ENCODE measurements at places on chromosomes 5 and 9.

DNA sequence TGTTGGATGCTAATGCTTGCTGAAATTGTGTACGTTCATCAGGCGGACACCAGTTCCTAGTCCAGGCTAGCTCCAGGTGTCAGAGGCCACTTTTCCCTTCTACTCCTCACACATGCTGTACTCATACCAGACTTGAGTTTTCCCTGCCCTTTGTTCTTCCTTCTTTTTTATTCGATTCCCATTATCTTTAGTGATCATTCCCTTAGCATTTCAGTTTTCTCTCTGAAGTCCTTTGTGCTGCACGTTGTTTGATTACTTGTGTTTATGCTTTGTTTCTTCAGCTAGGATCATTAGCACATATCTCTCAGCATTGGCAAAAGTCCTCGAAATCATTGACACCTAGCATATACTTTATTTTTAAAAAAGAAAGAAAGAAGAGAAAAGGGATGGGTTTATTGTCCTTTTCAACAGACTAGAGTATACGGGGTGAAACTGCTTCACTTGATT lies 409 bp upstream of the COX7C start:
- no peak for DNase-seq

DNA sequence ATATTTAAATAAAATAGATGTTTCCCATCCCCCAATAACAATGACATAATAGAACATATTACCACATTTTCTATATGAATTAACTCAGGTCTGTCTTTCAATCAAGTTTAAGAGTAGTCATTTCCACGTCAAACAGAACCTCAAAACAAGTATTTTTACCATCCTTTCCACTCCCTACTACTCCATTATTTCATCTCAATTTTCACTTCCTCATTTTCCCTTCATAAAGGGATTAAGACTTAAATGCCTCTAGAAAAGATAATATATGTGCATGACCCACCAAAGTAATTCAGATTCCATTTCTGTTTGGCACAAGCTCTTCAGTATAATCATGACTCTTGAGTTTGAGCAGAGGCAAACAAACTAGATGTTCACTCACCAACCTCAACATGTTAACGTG lies 40.4 kb downstream of the ELOVL7 start:
- DNase-seq, result no peak

DNA sequence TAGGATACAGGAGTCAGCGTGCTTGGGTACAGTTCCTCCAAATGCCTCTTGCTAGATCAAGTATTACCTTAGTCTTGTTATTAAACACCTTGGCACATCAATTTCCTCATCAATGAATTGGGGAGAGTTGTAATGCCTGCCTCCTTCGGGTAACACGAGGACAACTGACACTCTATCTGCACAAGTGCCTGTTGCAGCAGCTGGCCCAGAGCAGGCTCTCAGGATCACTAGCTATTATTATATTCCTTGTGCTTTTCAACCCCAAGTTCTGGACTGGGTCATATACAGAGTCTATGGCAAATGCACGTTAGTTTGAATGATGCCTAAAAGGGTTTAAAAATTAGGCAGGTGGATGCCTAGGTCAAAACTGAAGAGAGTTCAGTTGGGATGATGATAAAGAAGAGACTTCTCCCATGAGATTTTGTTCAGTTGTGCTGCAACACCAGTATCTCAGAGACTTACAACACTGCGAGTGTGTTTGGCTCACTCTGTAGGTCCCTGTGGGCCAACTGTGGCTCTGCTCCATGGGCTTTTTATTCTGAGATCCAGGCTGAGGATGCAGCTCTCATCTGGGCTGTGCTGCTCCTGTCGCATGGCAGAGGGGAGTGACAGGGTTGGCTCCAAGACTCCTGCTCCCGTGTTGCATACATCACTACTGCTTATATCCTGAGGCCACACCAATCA lies 41.1 kb upstream of the TEX48 start:
- no peak for DNase-seq

DNA sequence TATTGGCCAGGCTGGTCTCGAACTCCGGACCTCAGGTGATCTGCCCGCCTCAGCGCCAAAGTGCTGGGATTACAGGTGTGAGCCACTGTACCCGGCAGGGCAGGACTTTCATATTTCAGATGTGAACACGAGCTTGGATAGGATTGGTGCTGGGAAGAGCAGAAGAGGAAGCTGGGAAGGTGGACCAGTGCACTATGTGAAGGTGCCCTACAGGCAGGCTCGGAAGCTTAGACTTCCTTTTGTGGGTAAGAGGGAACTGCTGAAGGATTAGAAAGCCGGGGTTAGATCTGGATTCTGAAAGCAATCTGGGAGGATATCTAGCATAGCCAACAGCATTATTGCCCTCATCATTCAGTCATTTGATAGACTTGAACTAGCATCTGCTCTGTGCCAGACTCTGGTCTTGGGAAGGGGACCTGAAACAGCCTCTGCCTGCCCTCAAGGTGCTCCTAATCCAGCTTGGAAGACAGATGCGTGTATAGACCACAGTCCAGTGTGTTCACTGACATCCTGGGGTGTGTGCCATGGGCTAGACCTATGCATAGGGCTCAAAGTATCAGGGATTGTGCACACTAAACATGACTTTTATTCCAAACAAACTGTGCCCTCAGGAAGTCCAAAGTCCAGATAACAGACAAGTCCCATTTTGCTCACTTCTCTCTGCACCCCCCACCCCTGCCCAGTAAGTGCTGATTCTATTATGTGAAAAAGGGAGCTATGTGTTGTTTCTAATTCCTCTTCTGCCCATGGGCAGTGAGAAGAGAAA lies 637 bp downstream of the CBY3 start:
- no peak for DNase-seq

GRCh38 chr9:73151653-73152542 lies at the start of gene ANXA1:
Gene ANXA1, plus strand, starts transcription at chr9:73151865. Its CDS starts 6,671 bp downstream, at chr9:73158536.
- DNase-seq, result no peak

DNA sequence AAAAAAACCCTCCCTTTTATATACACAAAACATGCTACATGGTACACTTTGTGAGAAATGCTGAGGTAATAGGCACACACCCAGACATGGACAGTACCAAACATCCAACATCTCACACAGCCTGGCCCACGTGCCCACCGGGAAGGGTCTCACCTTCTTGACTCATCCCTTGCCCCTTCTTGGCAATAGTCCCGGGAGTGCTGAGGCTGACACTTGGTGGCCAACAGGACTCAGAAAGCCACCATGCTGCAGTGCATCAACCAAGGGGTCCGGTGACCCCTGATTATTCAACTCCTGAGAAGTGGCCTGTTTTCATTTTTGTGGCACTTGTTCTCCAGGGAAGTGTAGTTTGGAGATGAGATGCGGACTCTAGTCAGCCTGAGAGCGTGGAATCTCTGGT lies 35.0 kb downstream of the ANGPTL2 start:
- no peak for DNase-seq

DNA sequence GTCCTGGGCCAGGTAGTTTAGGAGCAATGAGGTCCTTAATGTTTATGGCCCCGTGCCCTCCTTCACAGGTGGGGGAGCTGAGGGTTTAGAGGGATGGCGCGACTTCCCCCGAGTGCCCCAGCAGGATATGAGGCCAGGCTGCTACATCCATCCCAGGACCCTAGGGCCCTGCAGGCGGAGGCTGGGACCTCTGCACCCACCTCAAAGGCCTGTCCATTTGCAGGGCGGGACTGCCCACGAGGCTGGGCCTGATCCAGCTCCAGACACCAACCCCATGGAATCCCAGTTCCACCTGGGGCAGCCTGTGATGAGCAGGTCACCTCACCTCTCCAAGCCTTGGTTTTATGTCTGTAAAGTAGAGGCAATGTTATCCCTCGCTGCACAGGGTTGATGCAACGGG lies 142.1 kb downstream of the RXRA start:
- no peak for DNase-seq

DNA sequence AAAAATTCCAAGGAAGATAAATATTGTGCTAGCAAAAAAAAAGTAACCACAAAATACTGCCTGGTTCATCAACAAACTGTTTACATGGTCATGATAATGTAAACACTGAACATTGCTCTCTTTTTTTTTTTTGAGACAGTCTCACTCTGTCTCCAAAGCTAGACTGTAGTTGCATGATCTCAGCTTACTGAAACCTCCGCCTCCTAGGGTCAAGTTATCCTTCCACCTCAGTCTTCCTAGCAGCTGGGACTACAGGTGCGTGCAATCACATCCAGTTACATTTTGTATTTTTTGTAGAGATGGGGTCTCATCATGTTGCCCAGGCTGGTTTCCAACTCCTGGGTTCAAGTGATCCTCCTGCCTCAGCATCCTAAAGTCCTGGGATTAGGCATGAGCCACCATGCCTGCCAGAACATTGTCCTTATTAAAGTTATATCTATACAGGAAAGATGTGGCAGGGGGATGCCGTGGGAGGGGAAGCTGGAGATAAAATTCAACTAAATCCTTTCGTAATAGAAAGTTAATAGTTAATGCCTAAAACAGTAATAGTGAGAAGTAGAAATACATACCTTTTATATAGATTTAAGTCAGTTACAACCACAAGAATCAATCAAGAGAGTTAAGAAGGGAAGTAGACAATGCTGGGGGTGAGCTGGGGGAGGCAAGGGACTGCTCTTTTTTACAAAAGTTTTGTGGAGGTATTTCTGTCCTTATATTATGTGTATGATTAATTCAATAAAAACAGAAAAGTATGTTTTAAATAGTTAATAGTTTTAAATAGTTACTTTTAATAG lies 52.3 kb downstream of the RGMB start:
- no peak for DNase-seq

DNA sequence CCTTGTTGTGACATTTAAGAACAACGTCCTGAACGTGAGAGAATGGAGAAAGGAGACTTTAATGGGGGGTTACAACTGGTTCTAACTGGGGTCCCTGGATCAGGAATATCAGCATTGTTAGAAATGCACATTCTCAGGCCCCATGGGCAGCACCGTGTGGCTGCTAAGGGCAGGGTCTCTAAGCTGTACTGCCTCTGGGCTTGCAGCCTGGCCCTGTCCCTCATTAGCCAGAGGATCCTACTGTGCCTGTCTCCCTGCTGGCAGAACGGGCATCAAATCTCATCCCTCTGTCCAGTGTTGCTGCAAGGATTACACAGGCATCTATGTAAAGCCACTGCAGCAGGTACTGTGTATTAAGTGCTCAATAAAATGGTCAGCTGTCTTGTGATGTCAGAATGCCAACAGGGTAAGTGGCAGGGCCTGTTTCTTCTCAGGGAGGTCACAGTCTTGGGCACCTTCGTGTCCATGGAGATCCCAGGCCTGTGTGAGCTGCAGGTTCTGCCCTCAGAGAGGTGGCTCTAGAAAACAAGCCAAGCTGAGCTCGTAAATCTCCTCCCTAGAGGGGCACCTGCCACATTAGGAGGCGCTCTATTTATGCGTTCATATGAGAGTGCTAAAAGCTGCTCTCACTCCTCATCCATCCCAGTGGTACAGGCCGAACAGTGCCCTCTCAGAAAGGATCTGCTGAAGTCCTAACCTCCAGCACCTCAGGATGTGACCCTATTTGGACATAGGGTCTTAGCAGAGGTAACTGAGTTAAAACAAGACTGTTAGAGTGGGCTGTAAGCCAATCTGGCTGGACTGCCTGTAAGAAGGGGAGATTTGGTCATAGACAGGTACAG lies 210.5 kb downstream of the GADD45G start:
- DNase-seq, result no peak

- DNase-seq, result no peak
These were observed 420.9 kb downstream of the SPOCK1 start for GRCh38 chr5:137078171-137078665.

DNA sequence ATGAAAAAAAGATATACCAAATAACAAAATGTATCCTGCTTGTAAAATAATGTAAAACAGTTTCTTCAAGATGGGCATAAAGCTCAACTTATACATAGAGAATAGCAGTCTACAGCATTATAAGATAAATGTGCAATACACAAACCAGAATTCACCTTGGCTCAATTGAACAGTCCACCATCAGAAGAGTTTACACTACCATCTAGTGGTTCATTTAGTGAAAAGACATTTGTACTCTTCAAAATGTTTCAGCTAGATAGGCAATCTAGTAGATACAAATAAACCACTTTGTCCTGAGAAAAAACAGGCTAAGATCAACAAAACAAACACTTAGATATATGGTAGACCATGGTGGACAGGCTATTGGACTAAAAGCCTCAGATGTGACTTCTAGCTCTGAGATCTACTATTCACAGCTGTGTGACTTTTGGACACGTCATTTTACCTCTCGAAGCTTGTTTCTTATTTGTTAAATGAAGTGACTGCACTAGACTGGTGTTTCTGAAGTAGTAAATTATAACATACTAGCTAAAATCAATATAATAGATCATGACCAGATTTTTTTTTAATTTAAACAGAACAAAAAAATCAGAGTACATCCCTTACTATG lies 22.1 kb upstream of the TPD52L3 start:
- no peak for DNase-seq

GRCh38 chr9:35636135-35636876 lies 14.4 kb downstream of the SIT1 start:
- DNase-seq, result no peak

DNA sequence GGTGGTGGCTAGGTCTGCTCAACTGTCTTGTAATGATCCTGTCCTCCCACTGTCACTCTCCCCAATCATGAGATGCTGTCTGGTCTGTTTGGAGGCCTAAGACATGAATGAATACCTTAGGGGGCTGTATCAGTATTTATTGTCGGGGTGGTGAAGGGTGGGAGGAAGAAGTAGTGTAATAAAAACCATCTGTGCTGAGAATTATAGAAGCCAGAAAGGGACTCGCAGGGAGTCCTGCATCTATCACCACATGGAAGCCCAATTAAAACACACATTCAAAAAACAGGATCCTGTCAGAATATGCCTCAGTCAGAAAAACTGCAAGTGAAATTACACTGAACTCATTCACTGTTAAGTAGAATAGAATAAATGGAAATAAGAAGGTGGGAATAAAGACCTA lies 1134.3 kb upstream of the C9orf72 start:
- no peak for DNase-seq

DNA sequence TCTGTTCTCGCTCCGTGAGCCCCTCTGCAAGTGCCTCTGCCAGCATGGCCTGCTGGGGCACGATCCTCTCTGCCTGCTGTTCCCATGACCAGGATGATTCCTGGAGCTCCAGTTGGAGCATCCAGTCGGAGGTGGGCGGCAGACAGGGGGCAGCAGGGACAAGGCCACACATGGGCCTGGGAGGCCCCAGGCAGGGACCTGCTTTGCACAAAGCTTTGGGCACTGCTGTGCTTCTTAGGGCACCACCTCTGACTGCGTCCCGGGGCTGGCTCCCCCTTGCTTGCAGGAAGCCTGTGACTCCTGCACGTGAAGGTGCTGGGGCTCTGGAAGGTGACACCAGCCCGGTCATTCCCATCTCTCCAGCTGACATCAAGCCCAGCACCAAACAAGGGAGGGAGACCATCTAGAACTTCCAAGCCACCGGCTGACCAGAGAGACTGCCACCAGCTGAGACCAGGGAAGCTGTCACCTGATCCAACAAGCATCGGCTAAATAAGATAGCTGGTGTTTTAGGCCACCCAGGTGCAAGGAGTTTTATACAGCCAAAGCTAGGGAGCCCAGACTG lies 174.8 kb upstream of the FOXD4L5 start:
- no peak for DNase-seq

DNA sequence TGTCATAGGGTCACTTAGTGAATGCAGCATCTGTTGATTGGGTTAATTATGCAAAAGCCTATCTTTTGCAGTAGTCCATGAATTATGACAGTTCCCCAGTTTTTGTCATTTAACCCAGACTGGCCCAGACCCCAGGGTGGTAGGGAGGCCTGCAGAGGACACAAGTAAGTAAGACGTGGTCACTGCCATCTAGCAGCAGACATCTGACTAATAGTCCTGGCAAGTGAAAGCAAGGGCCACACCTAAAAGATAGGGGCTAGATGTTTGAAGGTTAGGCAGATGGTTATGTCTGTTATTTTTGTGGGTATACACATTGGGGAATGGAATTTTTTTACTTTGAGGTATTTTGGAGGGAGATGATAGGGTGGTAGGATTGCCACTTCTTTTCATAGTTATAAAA lies 48.0 kb downstream of the RAB14 start:
- DNase-seq, result no peak
